ENCODE measurements at places on chromosomes 4 and X. TPM values are rescaled to one million over a fixed set of nuclear protein-coding genes. Genes with fewer than 3 reads are reported as not detected.
A peak's percentile ranks its signal among the peaks of the same experiment; 100 is the strongest.

GRCh38 chr4:52984462-52984881, 122.4 kb downstream of the RASL11B start:
- DNase-seq: peak; percentile 50

- no peak for DNase-seq
Measured at GRCh38 chrX:39251995-39252394, 450.7 kb downstream of the MID1IP1 start.

DNA sequence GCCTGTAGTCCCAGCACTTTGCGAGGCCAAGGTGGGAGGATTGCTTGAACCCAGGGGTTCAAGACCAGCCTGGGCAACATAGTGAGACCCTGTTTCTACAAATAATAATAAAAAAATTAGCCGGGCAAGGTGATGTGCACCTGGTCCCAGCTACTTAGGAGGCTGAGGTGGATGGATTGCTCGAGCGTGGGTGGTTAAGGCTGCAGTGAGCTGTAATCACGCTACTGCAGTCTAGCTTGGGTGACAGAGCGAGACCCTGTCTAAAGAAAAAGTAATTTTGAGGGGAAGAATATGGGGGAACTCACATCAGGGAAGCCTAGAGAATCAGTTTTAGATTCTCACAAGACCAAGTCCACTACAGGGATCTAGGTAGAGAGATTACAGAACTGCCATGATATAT, 28.9 kb upstream of the LCORL start:
- no peak for DNase-seq

GRCh38 chr4:138692411-138692810, 323.2 kb upstream of the NOCT start:
- DNase-seq: peak; percentile 29

GRCh38 chrX:151996347-151996746, 21.9 kb upstream of the GABRE start:
- no peak for DNase-seq

DNA sequence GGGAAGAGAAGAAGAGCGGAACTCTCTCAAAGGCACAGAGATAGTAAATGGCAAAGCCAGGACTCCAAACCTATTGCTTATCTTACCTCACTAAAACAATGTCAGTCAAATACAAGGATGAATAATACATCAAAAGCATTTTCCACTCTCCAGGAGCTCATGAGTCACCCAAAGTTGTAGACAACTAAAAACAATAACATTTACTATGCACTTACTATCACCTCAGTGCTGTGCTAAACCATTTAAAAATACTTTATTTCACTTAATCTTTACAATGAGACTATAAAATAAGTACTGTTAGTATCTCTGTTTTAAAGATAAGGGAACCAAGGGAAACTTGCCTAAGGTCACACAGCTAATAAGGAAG, 163.2 kb upstream of the SPANXC start:
- DNase-seq: peak; percentile 22

DNA sequence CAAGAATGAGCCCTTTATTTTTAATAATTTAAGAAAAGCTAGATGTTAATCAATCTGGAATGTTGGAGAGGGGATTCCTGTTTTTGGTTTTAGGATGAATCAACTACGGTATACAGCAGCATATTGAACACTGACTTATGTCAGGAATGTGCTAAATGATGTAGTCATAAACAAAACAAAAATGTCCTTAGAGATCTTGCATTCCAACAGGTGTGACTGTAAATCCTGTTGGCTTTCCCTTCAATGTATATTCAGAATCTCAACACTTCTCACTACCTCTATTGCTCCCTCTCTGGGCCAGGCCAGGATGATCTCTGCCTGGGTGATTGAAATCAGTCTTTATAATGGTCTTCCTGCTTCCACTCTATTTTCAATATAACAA, 37.8 kb upstream of the BDH2 start:
- peak; percentile 20 for DNase-seq

- no peak for DNase-seq
Measured at GRCh38 chrX:17403972-17404371, 29.0 kb downstream of the NHS start.

- peak; percentile 53 for DNase-seq
Measured at GRCh38 chrX:150913511-150913910, 15.0 kb upstream of the CD99L2 start.

GRCh38 chr4:182576601-182577289, 333.5 kb downstream of the TENM3 start:
- DNase-seq: no peak

- no peak for DNase-seq
Measured at GRCh38 chrX:12118134-12118533, 20.1 kb upstream of the FRMPD4 start.

GRCh38 chr4:137632842-137633241, 100.5 kb upstream of the PCDH18 start:
- DNase-seq: no peak

DNA sequence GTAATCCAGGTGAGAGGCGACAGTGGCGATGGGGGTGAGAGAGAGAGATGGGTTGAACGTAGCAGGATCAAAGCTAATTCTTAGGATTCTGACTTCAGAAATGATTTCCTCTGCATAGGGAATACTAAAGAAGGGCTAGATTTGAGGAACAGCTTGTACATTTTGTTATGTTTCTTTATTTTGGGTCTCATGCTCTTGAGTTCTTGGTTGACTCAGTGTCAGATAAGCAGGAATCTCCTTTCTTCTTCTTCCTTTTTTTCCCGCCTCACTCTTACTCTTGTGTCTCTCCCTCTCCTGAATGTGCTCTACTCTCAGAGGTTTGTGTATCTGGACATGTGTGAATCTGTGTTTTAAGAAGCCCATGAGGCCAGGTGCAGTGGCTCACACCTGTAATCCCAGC, 36.4 kb downstream of the FAM193A start:
- no peak for DNase-seq

- DNase-seq: no peak
Measured at GRCh38 chrX:40197071-40197470, 99.3 kb upstream of the BCOR start.

DNA sequence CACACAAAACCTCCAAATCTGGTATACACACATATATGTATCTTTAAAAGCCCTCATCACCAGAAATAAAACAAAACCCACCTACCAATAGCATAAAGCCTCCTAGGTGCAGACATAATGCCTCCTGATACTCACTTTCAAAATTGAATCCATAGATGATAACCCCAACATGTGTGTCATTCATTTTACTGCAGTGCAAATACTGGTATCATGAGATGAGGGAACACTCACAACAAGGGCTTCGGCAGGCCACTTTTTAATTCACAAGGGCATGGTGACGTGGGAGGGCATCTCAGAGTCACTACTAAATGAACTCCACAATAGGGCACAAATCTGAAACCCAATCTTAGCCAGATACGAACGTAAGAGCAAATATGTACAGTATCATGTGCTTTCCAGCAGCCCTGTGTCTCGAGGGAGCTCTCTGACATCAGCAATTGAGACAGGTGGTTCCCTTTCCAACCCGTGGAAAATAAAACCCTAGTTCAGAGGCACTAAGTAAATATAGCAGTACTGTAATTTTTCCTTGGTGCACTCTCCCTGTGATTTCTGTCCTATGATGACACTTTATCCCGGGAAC, 14.1 kb upstream of the PPARGC1A start:
- no peak for DNase-seq

GRCh38 chrX:11423362-11423818, 130.2 kb downstream of the AMELX start:
- peak; percentile 64 for DNase-seq

DNA sequence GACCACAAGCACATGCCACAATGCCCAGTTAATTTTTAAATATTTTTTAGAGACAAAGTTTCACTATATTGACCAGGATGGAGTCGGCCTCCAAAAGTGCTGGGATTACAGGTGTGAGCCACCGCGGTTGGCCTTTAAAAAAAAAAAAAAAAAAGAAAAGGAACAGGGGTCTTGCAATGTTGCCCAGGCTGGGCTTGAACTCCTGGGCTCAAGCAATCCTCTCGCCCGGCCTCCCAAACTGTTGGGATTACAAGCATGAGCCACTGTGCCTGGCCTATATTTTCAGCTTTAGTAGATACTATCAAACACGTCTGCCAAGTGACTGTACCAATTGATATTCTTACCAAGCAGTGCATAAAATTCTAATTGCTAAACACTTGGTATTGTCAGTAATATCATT, 8.8 kb downstream of the UGDH start:
- no peak for DNase-seq

GRCh38 chr4:51931461-51931860, 88.5 kb downstream of the DCUN1D4 start:
- DNase-seq: no peak

DNA sequence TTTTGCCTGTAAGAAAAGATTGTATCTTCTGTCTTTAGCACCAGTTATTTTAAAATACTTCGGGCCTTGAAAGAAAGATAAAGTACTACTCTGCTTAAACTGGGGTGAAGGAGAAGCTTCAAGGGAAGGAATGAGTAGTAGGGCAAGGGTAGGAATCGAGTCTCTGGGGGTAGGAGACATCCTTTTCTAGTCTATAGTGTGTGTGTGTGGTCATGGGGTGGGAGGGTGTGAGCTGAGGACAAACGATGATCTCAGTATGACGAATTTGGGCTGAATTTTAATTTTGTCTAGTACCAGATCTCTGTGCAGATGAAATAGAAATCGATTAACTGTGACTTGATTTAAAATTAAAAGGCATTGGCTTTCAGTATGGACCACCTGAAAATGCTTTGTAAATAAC, 3.3 kb upstream of the MYOZ2 start:
- DNase-seq: peak; percentile 83

DNA sequence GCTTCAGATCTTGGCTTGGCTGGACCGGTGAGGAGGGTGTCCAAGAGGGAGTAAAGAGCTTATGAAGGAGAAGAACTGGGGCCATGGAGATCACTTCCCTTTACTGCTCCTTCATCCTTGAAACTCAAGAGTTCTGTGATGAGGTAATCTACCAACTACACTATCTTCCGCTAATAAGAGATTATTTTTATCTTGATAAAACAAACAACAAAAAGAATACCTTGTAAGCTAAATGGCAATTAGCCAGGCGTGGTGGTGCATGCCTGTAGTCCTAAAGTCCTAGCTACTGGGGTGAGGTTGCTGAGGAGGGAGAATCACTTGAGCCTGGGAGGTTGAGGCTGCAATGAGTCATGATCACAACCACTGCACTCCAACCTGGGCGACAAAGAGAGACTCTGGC, 47.4 kb downstream of the HAUS3 start:
- no peak for DNase-seq

GRCh38 chrX:38717871-38718270, 83.4 kb upstream of the MID1IP1 start:
- DNase-seq: peak; percentile 37

DNA sequence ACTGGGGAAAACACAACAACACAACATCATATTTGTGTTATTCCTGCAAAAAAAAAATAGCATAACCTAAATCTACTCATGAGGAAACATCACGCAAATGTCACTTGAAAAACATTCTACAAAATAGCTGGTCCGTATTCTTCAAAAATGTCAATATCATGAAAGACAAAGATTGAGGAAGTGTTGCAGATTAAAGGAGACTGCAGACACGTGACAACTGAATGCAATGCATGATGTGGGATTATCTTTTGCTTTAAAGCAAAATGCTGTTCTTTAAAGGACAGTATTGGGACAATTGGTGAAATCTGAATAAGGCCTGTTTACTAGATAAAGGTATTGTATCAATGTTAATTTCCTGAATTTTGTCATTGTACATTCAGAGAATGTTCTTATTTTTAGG, 157.7 kb downstream of the SMIM20 start:
- no peak for DNase-seq

- no peak for DNase-seq
Measured at GRCh38 chr4:101697266-101697665, 93.3 kb upstream of the BANK1 start.

GRCh38 chr4:173490817-173491528, 39.1 kb downstream of the HAND2 start:
- DNase-seq: peak; percentile 73

- DNase-seq: no peak
Measured at GRCh38 chr4:153521478-153521877, 55.3 kb downstream of the TMEM131L start.

GRCh38 chrX:79182616-79183015, 38.1 kb downstream of the GPR174 start:
- no peak for DNase-seq

DNA sequence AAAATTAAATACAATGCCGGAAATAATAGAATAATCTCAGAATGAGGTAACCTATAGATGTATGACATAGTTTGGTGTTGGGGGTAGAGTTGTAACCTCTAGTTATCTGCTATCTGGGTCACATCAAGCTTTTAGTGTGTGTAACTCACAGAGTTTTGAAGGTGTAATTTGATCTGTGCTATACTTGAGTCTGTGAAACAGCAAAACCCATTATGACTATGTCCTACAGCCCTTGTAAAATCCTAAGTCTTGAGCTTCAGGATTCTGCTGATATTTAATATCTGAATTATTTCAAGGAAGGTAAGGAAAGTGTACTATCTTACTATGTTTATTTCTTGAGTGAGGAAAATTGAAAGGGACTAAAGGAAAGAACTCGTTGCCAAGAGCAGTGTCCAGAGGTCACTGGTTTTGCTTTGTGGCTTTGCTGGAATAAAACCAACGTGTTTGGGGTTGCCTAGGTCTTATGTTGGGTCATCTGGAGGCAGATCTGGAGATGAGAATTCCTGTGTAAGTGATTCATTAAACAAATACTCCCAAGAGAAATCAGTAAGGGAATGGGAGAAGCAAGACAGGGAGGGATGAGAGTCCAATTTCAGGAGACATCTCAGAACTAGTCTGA, 107.8 kb upstream of the CBLL2 start:
- DNase-seq: peak; percentile 0

GRCh38 chr4:168063031-168063430, 29.3 kb upstream of the ANXA10 start:
- no peak for DNase-seq

DNA sequence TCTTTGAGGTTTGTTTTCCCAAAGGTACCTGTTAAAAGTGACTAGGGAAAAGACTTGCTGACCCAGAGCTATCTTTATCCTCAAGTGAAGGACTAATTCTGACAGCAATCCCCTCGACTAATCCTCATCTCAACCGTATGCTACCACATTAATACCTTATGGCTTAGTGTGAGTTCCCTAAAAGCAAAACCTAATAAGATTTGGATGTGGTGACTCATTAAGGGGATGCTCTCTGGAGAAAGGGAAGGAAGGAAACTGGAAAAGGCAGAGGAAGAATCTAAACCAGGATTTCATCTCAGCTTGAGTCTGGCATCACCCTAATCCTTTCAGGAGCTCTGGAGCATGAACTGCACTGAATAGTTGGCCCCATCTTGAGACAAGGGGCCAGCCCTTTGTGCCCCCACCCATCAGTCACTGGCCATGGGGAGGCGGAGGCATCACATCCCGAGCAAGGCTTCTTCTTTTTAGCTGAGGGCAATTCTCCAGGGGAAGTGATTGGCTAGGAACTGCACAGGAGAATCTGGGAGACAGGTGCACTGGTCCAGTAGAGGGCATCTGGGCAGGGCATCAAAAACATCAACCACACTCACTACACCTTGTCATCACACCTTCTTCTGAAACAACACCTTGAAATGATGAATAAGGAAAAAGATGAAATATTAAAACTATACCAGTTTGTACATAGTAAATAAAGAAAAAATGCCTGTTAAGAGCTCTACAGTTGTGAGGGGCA, 6.9 kb upstream of the BBS7 start:
- no peak for DNase-seq

TMSB15B gene
- 7.3 TPM for polyA plus RNA-seq

ARMCX4 gene
- polyA plus RNA-seq: 3.0 TPM

CXorf65 gene
- not detected for polyA plus RNA-seq

VCX2 gene
- not detected for polyA plus RNA-seq

PDGFC gene
- 26.5 TPM for polyA plus RNA-seq

KCNE5 gene
- polyA plus RNA-seq: not detected

RGN gene
- 2.4 TPM for polyA plus RNA-seq

NUDT10 gene
- polyA plus RNA-seq: 0.43 TPM

SMAD1 gene
- polyA plus RNA-seq: 20.2 TPM

SSX2 gene
- polyA plus RNA-seq: not detected

FAT4 gene
- 2.4 TPM for polyA plus RNA-seq

SHISA3 gene
- polyA plus RNA-seq: not detected

RADX gene
- 0.53 TPM for polyA plus RNA-seq

RFC1 gene
- 35.3 TPM for polyA plus RNA-seq

MOB1B gene
- 7.1 TPM for polyA plus RNA-seq

All from GM23248 (cell line).